ENCODE measurements at places on chromosomes 2 and 18.

GRCh38 chr18:36629138-36629530, 199.7 kb downstream of the TPGS2 start:
- DNase-seq = no peak

GRCh38 chr2:75570948-75571729, 10.4 kb upstream of the EVA1A start:
- DNase-seq = no peak

GRCh38 chr18:77191071-77191751, 58.4 kb upstream of the GALR1 start:
- DNase-seq = no peak

DNA sequence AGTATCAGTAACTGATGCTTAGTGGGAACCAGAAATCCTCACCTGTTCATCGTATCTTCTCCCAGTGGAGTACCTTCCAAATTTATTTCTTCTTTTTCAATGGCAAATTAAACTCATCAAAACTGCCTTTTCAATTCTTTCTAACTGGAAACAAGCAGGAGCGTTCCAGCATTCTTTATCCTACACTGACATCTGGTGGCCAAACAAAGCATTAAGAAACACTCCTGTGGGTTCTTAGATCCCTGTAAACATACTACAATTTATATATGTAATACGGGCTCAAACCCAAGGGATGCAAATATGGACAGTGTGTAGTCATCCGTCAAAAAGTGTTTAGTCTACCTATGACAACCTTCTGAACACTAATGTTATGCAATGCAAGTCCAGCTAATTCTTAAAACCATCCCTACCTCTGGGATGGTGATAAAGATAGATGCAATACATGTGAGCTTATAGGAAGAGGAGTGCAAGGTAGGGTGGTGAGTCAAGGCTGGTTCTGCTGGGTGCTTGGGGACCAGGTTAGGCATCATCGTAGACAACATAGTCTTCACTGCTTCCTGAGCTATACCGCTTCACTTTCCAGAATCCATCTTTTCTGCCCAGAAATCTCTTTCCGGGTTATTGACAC, 375.0 kb downstream of the CTNNA2 start:
- peak; percentile 26 for DNase-seq

DNA sequence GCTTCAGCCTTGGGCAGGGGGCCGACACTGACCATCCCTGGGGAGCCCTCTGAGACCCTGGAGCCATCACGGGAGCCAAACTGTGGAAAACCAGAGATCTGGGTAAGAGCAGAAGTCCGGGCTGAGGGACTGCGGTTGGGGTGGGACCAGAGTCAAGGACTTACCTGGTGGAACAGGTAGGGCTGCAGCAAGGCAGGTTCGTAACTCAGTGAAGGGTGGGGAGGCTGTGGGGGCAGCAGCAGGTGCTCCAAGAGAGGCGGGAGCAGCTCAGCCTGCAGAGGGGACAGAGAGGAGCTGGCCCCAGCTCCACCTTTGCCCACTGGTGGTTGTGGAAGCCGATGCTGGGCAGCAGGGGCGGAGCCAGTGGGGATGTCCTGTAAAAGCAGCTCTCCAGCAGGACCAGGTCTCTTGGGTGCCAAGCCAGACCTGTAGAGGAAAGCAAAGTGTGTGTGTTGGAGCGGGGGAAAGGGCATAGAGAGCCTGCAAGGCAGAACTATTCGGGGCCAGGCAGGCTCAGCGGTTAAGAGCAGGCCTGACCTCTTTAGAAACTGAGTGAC, 6.7 kb downstream of the PTPRN start:
- no peak for DNase-seq

DNA sequence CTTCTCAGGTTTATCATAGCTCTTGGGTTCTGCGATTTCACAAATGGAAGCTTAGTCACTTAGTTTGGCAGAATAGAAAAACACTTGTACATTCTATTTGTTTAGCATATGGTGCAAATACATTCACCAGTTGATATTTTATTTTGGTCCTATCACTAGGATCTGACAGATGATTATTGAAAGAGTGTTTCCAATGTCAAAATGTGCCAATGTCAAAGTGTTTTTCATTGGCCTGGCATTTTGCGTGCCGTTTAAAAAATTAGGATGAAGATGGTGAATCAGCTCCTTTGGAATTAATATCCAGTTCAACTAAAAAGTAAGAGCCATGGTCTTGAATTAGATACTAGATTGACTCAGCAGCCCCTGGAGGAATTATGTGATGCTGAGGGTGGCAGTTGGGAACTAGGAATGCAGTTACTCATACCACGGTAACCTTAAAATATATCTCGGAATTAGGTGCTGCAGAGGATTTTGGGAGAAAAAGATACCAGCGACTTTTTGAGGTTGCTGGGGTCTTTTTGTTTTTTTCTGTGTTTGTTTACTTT, 87.0 kb downstream of the SPHKAP start:
- no peak for DNase-seq

DNA sequence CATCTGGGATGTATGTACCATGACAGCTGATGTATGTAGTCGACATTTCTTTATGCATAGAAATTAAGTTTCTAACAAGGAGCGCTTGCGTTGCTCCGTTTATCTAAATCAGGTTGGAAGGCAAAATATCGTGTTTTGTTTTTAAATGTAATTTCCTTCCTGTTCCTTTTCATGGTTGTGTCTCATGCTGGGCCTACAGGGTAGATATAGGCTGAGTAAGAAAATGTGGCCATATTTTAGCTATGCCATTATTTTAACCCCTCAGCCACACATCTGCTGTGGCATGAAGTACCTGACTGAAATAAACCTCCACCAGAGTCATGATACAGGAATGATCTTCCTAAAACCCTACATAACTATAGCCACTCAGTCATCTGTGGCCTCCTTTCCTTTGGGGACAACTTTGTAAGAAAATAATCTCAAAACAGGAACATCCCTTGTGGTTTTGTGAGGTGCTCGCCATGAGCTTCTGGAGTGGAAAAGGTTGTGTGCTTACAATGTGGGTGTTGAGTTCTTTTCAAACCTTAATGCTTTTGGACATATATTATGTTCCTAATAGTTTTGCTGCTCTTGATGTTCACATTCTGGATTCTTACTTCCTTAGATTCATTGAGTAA, 214.3 kb downstream of the FAM210A start:
- no peak for DNase-seq

DNA sequence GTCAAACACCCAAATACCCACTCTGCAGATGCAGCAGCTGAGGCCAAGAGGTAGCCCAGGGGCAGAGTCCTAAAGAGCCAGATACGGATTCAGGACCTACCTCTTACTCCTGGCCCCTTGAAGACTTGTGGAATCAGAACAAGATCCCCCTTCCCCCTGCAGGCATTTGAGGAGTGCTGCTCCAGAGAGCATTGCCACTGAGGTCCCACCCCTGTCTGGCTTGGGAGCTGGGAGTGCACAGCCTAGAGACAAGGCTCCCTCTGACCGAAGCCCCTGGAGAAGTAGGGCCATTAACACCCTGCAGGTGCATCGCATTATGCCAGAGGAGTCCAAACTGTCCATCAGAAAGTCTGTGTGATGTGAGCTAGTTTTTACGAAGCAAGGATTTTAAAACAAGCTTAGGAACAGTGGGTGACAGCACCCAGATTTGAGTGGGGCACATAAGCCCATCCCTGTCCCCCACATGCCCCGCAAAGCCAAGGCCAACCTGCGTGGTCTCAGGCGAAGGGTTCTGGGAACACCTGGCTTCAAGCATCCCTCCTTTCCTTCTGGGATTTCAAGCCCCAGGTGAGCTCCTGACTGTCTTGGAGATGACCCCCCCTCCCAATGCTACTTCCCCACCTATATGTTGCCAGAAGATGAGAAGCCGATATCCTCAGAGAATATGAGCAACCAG, 48.4 kb downstream of the MTERF4 start:
- no peak for DNase-seq

DNA sequence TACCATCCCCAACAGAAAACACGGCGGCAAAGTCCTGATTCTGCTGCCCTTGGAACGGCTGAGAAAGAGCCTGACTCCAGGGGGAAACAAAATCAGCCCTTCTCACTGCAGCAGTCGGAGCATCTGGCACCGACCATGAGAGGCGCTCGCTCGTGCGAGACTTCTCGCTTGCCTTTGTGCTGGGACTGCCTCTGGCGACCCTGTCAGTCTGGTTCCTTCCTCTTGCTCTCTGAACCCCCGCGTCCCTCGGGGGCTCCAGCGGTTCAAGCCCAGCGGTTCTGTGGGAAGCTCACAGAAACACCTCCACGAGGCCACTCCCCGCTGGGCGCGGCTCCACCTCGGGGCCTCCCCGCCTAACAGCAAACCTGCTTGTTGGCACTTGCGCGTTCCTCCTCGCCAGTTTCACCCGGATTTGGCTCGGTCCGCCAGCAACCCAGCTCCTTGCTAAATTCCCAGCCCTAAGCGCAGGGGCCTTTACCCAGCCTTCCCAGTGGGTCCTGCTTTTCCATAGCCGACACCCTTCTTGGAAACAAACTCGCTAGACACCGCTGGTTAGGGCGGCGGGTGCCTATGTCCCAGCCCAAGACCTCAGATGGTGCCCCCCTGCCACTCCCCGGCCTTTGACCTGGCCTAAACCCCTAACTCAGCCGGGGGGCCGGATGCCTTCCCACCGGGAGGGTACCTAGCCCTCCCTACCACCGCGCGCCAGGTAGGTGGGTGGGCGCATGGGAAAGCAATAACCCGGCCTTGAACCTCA, 2.2 kb downstream of the RND3 start:
- DNase-seq = peak; percentile 56

GRCh38 chr2:4188561-4188960, 485.2 kb downstream of the DCDC2C start:
- DNase-seq = no peak

GRCh38 chr2:43430489-43430888, 165.3 kb downstream of the THADA start:
- no peak for DNase-seq

GRCh38 chr2:232327105-232328031, 51.2 kb upstream of the ALPP start:
- peak; percentile 82 for DNase-seq

GRCh38 chr2:121860033-121860757, 104.7 kb downstream of the TSN start:
- no peak for DNase-seq

- peak; percentile 20 for DNase-seq
These were observed 428 bp downstream of the TCF4 start for GRCh38 chr18:55587418-55588110.

- DNase-seq = no peak
These were observed 80.2 kb downstream of the SLC8A1 start for GRCh38 chr2:40371525-40372282.

DNA sequence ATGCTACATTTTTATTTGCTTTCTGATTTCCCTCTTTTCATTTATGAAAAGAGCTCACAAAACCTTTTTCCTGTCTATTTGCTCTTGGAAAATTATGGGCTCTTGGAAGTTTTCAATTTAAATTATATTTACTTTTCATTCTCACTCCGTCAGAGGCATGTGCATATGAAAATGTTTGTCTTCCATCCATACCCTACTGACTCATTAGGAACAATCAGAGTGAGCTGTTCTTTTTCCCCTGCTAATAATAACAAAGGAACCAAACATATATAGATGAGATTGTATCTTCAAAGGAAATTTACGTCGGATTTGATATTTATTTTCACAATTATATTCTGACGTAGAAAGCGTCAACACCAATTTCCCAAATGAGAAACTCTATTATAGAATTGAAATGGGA, 1101.2 kb downstream of the TSN start:
- no peak for DNase-seq

GRCh38 chr2:115910270-115910669, 1467.8 kb downstream of the DPP10 start:
- no peak for DNase-seq

DNA sequence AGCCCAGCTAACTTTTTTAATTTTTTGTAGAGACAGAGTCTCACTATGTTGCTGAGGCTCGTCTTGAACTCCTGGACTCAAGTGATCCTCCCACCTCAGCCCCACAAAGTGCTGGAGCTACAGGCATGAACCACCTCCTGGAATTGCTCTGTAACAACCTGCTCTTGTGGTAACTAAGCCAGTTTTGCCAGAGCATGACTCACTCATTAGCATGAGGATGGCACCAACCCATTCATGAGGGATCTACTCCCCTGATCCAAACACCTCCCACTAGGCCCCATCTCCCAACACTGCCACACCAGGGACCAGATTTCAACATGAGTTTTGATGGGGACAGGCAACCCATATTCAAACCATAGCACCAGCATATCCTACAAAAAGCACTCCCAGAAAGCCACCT, 348.9 kb upstream of the RAB12 start:
- DNase-seq = no peak

DNA sequence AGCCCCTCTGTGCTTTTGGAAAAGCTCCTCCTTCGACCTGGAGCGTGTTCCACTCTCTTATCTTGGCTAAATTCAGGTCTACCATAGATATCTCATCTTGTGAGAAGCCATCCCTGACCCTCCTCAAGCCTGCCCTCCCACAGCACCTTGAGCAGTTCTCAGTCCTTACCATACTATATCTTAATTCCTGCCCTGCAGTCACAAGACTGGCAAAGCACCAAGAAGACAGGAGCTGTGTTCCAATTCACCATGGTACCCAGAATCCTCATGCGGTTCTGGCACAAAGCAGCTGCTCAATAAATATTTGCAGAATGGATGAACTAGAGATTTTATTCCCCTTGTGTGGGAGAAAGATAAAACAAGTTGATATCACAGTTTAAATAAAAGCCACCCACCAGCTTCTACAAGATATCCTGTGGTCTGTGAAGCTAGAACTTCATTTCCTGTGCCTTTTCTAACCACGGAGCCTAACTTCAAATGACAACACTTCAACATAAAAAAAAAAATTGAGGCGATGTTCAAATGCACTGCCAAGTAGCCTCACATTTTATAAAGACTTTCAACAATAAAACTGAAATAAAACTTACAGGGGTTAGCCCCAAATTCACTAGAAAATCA, 19.5 kb downstream of the MARCHF4 start:
- DNase-seq = no peak

Measured in HuH-7.5 (cell line).